ENCODE measurements at places on chromosomes 1 and 21. TPM values are rescaled to one million over a fixed set of nuclear protein-coding genes. Genes with fewer than 3 reads are reported as not detected.

DNA sequence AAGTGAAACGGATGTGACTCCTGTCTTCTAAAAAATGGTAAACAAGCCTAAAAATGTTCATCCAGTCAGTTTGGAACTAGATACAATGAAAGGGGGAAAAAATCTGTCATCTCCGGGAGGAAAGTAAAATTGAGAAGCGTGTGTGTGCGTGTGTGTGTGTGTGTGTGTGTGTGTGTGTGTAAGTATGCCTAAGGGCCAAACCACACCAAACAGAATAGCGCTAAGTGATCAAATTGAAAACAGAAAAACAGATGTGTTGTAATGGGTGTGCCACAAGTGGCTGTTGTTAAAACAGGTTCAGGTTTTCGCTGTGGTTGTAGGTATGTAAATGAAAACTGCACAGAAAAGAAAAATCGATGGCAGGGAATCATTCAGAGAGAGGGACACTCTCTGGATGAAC, 106.7 kb downstream of the RNF220 start:
- DNase-seq = no peak

The JMJD4 gene
- 18.5 TPM for total RNA-seq

- DNase-seq = no peak
Measured at GRCh38 chr1:5264476-5264875, 610.1 kb downstream of the AJAP1 start.

The CHI3L2 gene
- total RNA-seq = 5.0 TPM

The LCE1A gene
- total RNA-seq = not detected

The GNAT2 gene
- total RNA-seq = 0.21 TPM

- DNase-seq = no peak
Measured at GRCh38 chr21:42855937-42856335, 23.4 kb downstream of the WDR4 start.

The LRRC38 gene
- total RNA-seq = 14.0 TPM

DNA sequence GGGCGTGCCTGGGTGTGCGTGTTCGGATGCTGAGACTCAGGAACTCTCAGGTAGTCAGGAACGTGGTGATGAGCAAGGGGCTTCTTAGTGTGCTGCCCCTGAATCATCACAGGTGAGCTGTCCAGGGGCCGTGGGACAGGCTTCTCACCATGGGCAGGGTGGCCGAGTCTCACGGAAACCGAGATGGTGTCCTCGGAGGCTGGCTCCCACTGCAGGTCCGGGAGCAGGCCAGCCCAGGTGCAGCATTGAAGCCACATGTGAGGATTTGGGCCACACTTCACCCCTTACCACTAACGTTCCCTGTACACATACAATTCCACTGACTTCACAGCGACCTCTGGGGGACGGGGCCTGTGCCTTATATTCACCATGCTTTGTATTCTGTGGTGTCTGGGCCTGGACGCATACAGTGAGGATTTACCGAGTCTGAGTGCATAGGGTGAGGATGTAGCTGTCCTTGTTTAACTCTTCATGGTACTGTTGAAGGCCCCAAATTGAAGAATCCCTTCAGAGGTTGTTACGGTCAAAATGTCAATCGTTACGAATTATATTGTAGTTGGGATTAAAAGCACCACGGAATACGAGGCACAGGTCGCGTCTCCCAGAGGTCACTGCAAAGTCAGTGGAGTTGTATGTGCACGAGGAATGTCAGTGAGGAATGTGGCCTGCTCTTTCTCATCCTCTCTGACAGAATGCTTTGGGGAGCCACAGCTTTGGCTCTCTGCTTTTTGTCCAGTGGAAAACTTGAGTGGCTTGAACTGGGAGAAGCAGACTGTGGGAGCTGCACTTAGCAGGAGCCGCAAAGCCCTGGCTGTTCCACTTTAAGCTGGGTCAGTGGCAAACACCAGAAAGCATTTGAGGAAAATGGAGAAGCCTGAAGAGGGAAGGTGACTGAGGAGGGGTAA, 95.3 kb downstream of the MTR start:
- peak; percentile 22 for DNase-seq

DNA sequence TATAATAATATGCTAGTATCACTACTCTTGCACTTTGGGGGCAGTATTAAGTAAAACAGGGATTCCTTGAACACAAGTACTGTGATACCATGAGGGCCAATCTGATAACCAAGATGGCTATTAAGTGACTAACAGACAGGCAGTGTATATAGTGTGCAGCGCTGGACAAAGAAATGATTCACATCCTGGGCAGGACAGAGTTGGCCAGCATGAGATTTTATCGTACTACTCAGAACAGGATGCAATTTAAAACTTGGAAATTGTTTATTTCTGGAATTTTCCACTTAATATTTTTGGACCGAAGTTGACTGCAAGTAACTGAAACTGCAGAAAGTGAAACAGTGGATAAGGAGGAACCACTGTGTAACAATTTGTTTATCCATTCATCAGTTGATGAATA, 74.6 kb downstream of the DNTTIP2 start:
- DNase-seq = peak; percentile 15

The CHD1L gene
- total RNA-seq = 32.7 TPM

The CYP4A11 gene
- total RNA-seq = not detected

The NUAK2 gene
- 10.1 TPM for total RNA-seq

- peak; percentile 18 for DNase-seq
Measured at GRCh38 chr1:74470936-74471335, 41.5 kb downstream of the LRRC53 start.

The FCRL4 gene
- total RNA-seq = not detected

DNA sequence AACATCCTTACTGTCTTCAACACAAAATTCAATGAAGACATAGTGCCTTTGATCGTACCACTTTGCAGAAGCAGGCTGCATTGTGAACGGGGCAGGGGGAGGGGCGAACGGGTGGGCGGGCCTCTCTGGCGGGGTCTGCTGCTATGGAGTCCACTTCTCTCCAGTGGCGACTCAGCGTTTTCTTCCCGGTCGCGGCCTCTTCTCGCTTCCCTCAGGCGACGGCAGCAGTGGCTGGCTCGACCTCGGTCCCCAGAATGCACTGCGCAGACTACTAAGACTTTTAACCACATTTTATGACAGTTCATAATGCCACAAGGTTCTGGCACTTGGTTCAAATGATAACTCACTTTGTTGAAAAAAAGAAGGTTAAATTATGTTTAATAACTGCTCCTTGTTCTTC, 21.2 kb downstream of the GBP2 start:
- DNase-seq = no peak

GRCh38 chr1:211736351-211736915, 61.0 kb upstream of the NEK2 start:
- no peak for DNase-seq

The GLMN gene
- 17.6 TPM for total RNA-seq

DNA sequence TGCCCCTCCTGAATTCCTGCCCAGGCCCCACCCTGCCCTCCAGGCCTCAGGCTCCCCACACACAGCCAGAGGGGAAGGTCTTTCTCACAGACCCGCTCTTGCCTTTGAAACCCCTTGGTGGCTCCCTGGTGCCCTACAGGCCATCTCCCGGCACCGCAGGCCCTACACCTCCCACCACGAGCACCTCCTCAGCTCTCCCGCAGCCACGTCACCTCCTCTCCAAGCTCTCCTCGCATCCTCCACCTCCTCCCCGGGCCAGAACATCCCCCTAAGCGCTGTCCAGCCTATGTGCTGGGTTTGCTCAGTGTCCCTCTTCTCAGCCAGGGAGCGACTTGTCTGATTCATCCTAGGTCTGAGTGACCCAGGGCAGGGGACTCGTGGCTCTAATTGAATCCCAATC, 66.4 kb downstream of the DMRTB1 start:
- peak; percentile 30 for DNase-seq

DNA sequence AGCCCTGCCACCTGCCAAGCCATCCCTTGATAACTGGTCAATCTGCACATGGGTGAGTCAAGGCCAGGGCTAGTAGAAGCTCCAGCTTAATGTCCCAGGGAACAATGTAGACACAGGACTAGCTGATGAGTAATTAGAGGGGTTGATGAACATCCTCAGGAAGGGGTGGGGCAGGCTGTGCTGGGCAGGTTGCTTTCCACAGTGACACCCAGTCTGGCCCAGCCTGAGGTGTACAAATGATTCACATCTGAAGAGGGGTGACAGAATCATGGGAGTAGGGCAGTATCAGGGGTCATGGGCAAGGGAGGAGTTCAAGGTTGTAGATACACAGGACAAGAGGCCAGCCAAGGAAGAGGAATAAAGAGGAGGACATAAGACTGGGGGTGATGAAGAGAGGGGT, 4.3 kb downstream of the LPAR3 start:
- DNase-seq = no peak

The CELA3B gene
- not detected for total RNA-seq

The CR1 gene
- 1.5 TPM for total RNA-seq

GRCh38 chr1:193355626-193356025, 169.2 kb upstream of the B3GALT2 start:
- DNase-seq = no peak

GRCh38 chr1:226871636-226872327, 1.4 kb downstream of the PSEN2 start:
- DNase-seq = peak; percentile 20

- DNase-seq = no peak
Measured at GRCh38 chr1:106875622-106876021, 180.9 kb upstream of the PRMT6 start.

The SCCPDH gene
- 46.8 TPM for total RNA-seq

GRCh38 chr1:66357478-66358197, 176.3 kb upstream of the SGIP1 start:
- no peak for DNase-seq

- no peak for DNase-seq
Measured at GRCh38 chr1:207463021-207463420, 8.9 kb downstream of the CR2 start.

The PPM1J gene
- total RNA-seq = 2.5 TPM

The ACOT11 gene
- total RNA-seq = 18.2 TPM

- peak; percentile 53 for DNase-seq
Measured at GRCh38 chr21:31409831-31410487, 65.9 kb upstream of the TIAM1 start.

GRCh38 chr21:36541721-36542139, 61.8 kb upstream of the CLDN14 start:
- DNase-seq = no peak

The PTPN22 gene
- total RNA-seq = 0.92 TPM

The TPTE gene
- total RNA-seq = not detected

- peak; percentile 66 for DNase-seq
Measured at GRCh38 chr1:160083968-160084770, 2.8 kb downstream of the KCNJ9 start.

The RRP1B gene
- 22.3 TPM for total RNA-seq

- no peak for DNase-seq
Measured at GRCh38 chr21:27513825-27514224, 546.9 kb upstream of the ADAMTS5 start.

- DNase-seq = no peak
Measured at GRCh38 chr1:34188418-34188817, 11.7 kb downstream of the C1orf94 start.

DNA sequence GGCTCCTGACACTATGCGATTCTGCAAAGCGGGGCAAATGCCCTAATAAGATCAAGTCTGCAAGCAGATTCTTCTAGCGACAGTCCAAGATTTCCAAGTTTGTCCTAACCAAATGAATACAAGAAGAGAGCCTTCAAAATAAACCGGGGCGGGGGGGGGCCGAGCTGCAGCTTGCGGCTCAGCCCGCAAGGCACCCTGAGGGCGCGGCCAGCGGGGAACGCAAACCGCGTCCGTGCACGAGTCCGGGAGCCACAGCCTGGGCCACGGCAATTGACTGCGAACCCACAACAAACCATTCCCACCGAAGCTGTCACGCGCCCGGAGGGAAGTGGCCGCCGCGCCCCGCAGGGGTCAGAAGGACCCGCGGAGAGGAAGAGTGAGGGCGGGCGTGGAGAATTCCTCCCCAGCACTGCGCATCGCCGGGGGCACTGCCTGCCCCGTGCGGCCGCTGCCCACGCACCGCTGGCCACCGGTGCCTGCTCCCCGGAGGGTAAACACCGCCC, 687 bp downstream of the TGFBR3 start:
- DNase-seq = peak; percentile 53

GRCh38 chr1:206000641-206001339, 2.4 kb downstream of the RAB7B start:
- no peak for DNase-seq

DNA sequence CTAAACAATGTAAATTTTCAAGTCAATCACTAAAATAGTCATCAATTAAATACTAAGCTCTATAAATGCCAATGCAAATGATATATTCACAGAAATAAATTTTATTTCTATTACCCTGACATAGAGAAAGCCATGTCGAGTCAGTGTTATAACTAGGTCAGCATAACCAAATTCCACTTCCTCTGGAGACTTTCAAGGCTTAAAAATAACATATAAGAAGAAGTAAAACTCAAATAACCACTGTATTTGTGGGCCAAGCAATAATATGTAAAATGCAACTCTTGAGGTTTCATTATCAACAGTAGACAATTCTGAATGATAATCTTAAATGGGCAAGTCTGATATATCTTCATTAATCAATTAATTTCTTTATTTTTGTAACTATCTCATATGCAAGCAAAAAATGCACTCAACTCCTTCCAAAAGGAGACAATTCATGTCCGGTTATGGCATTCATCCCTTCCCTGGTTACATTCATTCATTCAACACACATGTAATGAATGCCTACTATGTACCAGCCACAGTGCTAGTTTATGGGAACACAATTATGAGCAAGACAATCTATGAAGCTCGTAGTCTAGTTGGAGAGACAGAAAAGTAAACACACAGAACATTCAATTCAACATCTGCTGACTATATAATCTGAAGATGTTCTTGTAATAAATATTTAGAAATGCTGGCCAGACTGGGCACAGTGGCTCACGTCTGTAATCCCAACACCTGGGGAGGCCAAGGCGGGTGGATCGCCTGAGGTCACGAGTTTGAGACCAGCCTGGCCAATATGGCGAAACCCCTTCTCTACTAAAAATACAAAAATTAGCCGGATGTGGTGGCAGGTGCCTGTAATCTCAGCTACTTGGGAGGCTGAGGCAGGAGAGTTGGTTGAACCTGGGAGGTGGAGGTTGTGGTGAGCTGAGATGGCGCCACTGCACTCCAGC, 37.1 kb upstream of the CAP1 start:
- DNase-seq = no peak

DNA sequence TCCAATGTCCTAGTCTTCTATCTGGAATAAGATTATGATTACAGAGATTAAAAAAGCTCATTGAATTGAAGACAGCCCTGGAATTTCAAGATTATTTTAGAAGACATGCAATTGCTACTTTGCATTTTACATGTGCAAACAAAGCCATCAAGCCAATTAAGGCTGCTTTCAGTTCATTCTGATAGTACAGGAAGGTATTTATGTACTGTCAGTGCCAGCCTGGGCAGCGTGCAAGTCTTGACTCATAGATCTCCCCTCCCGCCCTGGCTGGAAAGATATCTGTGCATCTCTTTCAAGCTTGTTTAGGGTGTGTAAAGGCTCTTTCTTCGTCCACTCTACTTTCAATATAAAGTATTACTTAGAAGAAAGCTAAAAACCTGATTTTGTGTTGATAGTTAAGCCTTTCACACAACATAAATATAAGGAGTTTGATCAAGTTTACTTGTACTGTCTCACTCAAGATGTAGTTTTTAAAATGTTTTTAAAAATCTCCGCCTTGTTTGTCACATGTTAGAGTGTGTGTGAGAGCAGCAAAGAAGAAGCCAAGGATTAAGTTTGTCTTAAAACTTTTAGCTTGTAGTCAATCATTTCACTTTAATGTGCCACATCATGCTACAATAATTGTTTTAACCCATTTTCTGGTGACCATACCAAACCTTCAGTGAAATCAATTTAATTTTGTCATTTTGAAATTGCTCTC, 13.6 kb upstream of the LYPLAL1 start:
- no peak for DNase-seq
